ENCODE measurements at places on chromosomes 3 and 15.

- DNase-seq: no peak
Measured at GRCh38 chr3:906739-907138, 186.1 kb upstream of the CNTN6 start.

GRCh38 chr3:64467255-64467944 is 220.4 kb downstream of the ADAMTS9 start:
- no peak for DNase-seq

DNA sequence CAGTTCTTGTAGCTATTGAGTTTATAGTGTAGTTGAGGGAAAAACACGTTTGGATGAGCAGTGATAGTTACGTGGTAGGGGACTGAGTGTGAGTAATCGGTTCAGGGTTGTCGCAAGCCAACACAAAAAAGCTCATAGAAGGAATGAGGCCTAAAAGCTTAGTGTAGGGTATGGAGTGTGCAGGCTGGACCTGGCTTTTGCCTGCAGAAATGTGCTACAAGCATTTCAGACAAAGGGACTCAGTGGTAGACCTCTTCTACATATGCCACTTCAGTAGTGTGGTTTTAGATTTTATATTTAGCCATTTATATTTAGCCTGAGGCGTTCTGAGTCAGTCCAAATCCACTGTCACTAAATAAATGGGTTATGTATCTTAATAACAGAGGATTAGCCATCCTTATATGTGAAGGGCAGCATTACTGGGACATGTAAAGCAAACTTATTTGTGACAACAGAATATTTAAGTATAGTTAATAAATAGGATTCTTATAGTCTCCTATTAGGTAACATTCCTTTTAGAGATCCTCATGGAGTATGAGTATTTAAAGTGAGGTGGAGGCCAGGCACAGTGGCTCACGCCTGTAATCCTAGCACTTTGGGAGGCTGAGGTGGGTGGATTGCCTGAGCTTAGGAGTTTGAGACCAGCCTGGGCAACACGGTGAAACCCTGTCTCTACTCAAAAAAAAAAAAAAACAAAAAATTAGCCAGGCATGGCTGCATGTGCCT is 21.8 kb downstream of the ATP2C1 start:
- no peak for DNase-seq

- DNase-seq: no peak
Measured at GRCh38 chr15:31149088-31149505, 47.6 kb upstream of the TRPM1 start.

DNA sequence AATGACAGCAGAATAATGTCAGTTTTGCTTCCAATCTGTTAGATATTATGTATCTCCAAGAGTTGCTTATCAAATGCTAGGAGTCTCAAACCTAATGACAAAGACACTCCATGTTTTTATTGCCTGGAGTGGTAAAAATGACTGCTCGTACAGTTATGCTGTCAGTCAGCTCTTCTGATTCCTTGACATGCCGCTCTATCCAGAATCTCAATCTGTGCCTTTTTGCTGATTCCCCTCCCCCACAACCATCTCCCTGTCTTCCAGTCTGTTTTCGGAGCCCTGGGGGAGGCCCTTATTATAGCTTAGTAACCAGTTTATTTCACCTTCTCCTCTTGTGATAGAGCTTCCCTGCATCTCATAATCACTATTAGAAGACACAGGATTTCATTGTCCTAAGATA is 2.6 kb downstream of the MKRN2 start:
- no peak for DNase-seq

DNA sequence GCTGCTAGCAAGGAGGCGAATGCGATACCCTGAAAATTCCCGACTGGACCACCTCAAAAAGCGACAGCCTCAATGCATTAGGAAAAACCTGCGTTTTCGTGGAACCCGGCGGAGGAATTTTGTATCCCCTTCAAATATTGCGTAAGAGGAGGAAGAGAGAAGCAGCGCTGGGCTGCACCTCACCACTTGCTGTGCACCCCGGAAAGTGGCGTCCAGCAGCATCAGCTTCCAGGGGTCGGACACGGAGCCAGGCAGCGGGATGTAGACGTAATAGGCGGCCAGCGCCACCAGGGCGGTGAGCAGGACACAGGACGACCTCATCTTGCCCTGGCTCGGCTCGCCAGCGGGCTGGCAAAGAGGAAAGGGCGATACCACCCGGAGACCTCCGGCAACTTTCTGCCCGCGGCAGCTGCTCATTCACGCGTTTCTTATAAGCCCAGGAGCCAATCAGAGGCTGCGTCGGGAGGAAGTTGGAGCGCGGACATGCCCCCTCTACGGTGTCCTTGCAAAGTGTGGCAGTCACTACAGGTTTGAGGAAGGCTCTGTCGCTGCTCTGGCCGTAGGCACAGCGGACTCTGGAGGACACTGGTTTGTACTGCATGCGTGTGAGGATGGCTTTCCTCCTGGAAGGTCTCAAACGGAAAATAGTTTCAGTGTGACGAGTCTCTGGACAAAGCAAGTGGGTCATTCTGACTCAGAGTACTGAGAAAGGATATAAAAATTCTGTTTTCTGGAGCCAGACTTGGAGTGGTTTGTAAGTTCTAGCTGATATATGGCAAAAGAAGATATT is at the start of gene NCEH1:
NCEH1 (minus strand) TSS at position 404 of the 790 bp plus-strand sequence; CDS start at position 321, 83 bp downstream.
- peak; percentile 98 for DNase-seq

DNA sequence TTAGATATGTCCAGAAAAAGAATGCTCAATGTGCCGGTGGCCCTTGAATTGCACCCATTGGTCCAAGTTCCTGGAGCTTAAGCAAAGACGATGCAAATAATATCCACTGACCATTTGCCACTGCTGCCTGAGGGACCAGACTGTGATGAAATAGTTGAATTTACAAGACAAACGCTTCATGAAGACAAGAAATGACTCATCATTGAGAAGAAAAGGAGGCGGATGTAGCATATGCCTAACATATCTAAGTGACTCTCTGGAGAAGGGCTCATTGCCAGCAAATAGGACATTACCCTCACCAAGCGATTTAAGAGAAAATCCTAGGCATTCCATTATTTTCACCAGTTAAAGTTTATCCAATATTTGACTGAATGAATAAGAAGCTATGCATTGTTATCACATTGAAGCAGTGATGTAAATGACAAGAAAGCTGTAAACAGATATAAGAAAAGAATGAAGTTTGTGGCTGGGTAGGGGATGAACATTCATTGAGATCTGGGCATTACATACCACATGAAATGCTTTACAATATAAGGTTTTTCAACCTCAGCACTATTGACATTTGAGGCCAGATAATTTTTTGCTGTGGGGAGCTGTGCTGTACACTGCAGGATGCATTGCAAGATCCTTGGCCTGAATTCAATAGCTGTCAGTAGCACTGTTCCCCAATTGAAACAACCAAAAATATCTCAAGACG is 48.9 kb upstream of the CPNE4 start:
- peak; percentile 72 for DNase-seq

GRCh38 chr3:8576841-8577571 is 67.6 kb downstream of the SSUH2 start:
- DNase-seq: peak; percentile 41

DNA sequence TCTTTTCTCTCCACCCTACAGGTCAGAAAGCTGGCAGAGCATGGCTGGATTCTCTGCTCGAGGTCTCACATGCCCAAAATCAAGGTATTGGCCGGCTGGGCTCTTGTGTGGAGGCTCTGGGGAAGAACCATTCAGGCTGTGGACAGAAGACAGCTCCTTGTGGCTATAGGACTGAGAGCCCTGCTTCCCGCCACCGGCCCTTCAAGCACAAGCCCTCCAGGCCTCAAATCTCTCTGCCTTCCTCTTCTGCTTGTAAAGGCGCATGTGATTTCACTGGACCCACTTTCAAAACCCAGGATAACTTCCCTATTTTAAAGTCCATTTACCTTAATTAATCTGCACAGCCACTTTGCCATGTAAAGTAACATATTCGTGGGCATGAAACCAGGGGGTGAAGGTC is 36.2 kb upstream of the MGLL start:
- no peak for DNase-seq

DNA sequence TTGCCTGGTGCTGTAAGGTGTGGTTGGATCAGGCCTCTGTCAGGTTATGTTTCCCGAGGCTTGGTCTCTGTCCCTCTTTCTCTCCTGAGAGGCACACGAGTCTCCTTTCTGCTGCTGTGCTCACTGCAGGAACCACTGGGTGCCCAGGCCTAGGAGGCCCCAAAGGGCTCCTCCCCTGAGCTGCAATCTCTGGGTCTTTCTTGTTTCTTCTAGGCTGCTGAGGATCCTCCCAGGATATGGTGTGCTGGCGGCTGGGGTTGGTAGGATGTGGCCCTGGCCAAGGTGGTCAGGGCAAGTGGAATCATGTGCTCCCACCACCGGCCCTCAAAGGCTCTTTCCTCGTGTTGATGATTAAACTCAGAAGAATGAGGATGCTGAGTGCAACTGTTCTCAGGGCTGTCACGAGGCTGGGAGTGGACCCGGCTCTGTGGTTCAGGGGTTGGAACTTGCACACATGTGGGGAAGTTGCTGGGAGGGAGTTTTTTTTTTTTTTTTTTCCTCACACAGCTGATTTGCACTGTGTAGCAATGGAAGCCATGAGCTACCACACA is 43.6 kb upstream of the CTSH start:
- DNase-seq: peak; percentile 99

DNA sequence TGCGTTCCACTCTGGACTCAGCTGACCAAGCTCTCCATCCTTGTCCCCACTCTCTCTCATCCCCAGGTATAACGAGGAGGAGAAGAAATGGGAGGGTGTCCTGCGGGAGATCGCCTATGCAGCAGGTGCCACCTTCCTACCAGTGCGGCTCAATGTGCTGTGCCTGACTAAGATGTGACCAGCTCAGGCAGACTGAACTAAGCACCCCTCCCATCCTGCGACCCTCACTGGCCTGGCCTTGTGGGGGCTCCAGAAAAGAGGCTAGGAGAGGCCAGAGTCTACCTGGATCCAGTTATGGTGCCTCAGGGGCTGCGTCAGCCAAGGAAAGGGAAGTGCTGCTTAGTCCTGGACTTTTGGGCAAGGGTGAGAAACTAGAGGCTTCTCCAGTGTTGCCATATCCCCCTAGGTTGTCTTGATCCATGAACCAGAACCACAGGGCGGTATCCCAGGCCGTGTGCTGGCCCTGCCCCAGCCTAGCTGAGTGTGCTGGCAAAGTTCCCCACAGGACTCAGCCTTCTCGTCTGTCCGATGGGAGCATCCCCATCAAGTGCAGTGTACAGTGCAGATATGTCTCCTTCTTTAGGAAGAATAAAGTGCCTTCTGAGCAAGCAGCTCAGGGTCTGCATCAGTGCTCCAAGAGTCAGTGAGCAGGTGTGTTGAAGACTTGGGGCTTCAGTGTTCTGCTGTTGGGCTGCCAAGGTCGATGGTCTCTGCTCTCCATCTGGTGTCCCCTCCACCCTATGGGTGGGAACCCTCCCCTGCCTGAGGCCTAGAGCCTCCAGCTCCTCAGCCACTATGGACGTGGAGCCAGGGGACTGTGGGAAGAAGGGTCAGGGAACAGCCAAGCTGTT is 6.7 kb downstream of the KLHL40 start:
- DNase-seq: no peak

GRCh38 chr3:63644212-63644797 is 8.2 kb upstream of the SNTN start:
- no peak for DNase-seq

DNA sequence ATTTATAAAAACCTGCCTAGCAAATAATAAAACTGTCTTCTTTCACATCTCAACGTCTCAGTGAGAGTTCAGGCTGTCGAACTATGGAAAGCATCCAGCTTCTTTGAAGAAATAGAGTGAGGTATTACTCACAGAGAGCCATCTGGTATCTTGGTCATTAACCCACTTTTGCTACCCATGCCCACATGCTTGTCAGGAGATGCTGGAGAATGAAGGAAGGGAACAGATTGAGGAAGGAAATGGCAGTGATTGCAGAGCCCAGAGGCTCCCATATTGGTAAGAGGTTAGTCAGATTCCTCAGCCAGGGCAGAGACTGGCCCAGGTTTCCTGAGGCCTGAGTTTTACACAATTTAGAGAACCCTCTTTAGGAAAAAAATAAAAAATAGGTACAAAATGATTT is 119.1 kb downstream of the B3GALNT1 start:
- DNase-seq: no peak

- DNase-seq: no peak
Measured at GRCh38 chr15:79067072-79067833, 23.3 kb downstream of the RASGRF1 start.

GRCh38 chr15:26879706-26880105 is 12.8 kb downstream of the GABRA5 start:
- no peak for DNase-seq

GRCh38 chr3:16738451-16738850 is 133.2 kb upstream of the DAZL start:
- no peak for DNase-seq

DNA sequence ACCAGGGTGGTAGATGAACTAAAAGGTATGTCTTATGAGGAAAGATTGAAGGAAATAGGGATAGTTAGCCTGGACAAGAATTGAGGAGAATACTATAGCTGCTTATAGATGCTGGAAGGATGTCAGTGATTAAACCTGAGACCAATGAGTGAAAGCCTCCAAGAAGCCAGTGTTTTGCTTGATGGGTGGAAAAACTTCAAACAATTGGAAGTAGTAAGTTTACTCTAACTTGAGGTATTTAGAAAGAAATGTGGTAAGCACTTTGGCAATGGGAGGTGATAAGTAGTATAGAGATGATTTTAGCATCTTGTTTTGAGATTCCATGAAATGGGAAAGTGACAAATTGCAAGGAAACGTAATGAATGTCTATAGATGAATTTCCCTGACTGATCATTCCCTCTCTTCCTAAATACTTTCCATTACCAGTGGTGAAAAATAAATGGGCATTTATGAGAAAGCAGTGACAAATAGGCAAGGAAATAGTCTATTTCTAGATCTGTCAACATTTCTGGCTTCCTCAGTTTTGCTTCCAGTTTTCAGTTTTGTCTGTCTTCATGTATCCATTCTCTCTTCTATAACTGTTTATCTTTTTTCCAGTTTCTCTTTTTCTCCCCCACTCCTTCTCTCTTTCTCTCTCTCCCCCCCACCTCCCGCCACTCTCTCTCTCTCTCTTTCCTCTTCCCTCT is 19.2 kb downstream of the SLC15A2 start:
- DNase-seq: no peak

GRCh38 chr3:176167272-176167671 is 1030.0 kb downstream of the TBL1XR1 start:
- no peak for DNase-seq

GRCh38 chr3:76324101-76324500 is 538.8 kb upstream of the ZNF717 start:
- DNase-seq: no peak

DNA sequence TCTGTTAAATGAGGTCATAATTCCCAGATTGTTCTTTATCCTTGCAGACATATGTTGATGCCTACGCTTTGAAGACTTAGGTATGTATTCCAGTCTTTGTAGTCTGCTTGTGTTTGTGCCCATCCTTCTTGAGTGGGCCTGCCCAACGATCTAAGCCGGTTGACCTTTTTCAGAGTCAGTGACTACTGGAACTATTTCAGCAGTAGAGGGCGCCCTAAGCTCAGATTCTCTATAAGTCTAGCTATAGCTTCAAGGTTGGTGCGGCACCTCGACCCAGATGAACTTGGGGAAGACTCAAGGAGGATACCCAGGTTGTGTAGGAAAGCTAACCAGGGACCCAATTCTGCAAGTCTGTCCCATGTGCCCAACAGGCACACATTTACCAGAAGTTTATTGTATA is 228.8 kb upstream of the PPP2R3A start:
- DNase-seq: peak; percentile 40

Data from fibroblast of the aortic adventitia (primary cell).